ENCODE measurements at places on chromosomes 7 and 10.

- DNase-seq: no peak
These were observed 18.9 kb upstream of the ACTA2 start for GRCh38 chr10:88971221-88972061.

DNA sequence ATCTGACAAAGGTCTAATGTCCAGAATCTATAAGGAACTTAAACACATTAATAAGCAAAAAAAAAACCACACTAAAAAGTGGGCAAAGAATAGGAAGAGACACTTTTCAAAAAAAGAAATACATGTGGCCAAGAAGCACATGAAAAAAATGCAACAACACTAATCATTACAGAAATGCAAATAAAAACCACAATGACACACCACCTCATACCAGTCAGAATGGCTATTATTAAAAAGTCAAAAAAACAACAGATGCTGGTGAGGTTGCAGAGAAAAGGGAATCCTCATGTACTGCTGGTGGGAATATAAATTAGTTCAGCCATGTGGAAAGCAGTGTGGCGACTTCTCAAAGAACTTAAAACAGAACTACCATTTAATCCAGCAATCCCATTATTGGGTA, 119.0 kb downstream of the LMBR1 start:
- DNase-seq: no peak

DNA sequence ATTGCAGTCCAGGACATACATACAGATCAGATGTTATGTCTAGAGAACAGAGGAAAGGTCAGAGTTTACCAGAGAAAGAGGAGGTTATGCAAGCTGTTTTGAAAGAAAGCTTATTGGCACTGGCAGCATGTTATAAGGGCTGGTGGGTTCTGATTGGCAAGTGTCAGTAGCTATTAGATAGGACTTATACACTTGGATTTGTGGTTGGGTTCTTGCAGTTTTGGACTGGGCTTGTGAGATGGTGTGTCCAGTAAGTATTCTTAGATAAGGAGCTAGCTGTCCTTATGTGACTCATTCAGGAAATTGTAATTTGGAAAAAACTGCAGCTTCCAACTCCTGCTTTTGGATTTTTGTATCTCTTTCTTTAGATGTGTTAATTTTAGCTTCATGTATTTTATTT, 130.7 kb upstream of the NAMPT start:
- DNase-seq: no peak

- peak; percentile 82 for DNase-seq
These were observed 172.9 kb downstream of the DKK1 start for GRCh38 chr10:52486840-52487611.

DNA sequence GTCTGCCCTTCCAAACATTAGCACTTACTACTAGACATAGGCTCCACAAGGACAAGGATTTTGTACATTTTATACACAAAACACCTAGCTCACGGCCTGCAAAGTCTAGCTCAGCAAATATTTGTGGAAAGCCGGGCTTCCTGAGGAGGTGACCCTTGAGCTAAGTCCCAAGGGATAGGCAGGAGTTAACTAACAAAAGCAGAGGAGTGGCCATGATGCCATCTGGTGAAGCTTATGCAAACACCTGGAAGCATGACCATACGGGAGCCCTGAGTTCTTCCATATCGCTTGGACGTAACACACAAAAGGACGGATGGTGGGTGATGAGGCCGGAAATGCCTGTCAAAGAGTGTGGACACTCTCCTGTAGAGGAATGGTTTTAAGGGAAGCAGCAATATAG, 25.9 kb upstream of the YAE1 start:
- no peak for DNase-seq

DNA sequence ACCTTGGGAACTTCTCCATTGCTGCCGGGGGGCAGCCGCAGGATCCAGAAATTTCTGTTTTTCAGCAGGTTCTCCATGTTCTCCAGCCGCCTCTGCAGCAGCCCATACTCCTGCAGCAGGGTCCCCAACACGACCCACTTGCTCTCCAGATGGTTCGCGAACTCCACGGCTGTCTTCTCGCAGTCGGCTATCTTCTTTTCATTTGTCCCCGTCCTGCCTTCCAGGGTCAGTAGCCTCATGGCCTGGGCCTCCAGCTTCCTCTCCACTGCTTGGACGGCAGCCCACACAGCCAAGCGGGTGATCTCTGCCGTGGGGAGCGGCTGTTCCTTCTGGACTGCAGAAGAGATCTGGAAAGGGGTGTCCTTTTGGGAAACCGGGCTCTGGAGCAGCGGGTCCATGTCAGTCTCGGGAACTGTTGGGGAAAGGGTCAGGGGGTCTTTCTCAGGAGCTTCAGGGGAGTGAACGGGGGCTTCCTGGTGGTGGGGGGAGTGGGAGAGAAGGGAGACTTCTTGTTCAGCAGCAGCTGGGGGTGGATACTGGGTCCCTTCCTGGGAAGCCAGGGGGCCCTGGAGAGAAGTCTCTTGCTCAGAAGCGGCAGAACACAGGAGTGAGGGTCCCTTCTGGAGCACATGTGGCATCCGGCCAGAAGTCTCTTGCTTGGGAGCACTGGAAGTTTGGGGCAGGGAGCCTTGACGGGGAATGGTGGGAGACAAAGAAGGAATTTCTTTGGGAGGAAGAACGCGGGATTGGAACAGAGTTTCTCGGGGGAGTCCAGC, 5.5 kb downstream of the ZNF777 start:
- DNase-seq: no peak

GRCh38 chr10:78505657-78506056, 472.0 kb downstream of the RPS24 start:
- DNase-seq: no peak

DNA sequence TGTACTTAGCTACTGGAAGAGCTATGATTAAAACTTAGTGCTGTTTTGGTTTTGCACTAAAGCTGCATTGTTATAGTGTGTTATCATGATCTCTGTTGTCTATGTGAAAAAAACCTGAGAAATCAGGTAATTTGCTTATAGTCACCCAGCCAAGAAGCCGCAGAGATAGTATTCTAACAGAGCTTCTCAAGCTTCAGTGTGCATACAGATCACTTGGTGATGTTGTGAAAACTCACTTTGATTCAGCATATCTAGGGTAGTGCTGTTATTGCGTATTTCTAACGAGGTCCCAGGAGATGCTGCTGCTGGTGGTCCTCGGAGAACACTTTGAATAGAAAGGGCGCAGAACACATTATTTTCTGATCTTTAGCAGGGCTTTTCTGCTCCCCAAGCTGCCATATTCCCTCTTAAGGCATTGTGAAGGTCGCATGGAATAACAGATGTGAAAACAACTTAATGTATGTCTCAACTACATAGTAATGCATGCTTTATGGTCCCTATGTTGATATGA, 68.4 kb upstream of the PDCD4 start:
- no peak for DNase-seq

DNA sequence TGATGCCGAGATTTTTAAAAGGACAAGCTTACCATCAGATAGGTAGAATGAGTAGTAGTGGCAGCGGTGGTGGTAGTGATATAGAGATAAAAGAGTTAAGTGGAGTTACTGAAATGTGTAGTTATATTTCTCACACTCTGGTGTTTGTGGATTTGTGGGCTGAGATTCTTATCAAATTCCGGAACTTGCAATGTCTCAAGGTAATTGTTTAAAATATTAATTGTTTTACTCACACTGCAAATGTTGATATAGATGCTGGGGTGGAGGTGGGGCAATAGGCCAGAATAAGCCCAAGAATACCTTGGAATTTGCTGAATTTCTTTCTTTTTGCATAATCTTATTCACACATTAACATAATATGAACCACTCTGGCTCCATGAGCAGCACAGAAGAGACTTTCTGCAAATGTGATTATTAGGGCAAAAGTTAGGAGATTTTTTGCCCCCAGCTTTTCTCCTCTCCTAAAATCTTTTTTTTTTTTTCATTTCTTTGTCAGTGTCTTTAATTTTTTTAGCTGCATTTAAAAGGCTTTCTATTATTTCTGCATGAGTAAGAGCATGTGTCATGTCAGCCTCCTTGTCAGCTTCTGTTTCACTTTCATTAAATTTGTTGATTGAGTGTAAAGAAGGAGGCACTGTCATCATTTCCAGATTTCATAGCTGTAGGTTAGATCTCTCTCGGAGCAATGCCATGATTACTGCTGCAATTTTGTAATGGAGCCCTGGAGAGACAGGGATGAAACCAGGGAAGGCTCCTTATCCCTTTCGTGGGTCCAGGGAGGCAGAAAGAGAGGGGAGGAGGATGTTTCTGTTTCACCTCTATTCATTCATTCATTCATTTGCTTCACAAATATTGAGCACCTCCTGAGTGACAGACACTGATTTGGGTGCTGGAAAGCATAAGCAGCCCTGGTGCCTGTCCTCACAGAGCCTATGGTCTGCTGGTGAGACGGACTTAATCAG, 13.1 kb upstream of the SGMS1 start:
- no peak for DNase-seq

- no peak for DNase-seq
These were observed 13.0 kb downstream of the LHPP start for GRCh38 chr10:124474514-124475070.

Measured in AG04449 (cell line).